ENCODE measurements at places on chromosomes 3 and 15.
A peak's percentile ranks its signal among the peaks of the same experiment; 100 is the strongest.

DNA sequence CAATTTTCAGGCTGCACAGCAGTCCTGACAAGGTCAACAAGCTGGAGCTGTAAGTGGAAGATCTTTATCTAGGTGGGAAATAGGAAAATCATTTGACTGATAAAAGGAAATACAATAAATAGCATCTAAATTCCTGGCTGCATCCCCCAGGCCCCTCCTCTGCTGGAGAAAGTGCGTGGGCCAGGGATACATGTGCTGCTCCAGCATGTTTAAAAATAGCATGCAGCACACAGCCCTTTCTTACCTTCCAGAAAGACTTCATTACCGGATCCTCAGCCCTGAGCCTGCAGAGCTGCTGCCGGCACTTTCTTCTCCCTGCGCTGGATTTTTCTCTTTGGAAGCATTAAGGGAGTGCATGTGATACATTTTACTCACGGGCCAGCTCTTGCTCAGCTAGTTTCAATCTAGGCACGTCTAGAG, 77.3 kb downstream of the HMG20A start:
- DNase-seq, result no peak

DNA sequence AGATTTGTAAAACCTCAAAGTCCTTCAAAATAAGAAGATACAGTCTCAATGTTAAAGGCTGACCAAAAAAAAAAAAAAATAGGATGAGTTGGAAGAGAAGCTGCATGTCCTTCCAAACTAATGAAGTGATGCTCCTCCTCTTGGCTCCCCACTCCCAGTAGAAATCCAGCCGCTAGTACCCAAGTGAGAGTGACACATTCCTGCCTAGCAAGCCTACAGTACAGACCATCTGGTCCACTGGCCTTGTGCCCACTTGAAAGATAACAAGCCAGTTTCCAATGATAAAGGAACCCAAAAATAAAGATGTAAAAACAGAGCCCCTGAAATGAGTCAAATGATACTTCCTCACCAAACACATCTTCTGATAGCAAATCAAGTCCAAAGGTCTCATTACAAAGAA, 258.7 kb upstream of the NSMCE3 start:
- DNase-seq, result no peak

GRCh38 chr3:73364517-73364916, 260.2 kb downstream of the PDZRN3 start:
- no peak for DNase-seq

DNA sequence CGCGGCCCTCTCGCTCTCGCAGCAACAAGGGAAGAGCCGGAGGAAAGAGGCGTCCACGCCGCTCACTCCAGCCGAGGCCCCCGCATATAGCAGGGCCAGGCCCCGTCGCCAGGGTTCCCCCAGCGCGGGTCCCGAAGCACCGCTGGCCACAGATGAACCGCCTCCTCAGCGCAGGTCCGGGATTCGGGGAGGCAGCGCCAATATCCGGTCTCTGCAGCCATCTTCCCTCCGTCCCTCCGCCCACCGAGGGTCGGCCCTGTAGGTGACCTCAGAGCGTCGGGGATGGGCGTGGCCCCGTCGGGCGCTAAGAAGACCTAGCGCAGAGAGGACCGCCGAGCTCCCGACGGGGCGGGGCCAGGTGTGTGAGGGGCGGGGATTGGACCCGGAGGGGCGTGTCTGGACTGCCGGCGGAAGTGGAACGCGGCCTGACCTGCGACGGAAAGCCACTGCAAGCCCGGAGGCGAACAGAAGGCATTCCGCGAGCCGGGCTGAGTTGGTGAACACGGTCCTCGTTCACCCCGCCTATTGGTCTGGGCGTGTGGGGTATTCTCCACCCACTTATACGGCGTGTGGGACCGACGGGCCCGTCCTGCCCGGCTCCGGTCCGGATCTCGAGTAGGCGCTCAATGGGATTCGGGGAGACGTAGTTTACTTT, 26.8 kb upstream of the MTHFS start:
- peak; percentile 98 for DNase-seq

- no peak for DNase-seq
Measured at GRCh38 chr15:27238209-27238608, 267.2 kb downstream of the GABRG3 start.

DNA sequence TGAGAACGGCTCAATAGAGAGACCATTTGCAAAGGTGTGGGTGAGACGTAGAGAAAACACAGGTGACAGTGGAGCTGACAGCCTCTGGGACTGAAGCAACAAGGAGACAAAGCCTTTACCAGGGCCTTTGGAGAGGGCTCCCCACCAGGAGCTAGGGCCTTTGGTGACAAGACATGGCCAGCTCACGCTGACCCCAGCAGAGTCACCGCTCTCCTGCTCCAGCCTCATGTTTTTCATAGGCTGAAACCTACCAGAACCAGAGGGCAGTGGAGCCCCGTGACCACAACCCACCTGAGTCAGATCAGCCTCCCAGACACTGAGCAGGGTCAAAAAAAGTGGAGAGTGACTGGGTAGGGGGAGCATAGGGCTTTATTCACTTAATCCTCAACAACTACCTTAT, 214.7 kb downstream of the SHQ1 start:
- no peak for DNase-seq

DNA sequence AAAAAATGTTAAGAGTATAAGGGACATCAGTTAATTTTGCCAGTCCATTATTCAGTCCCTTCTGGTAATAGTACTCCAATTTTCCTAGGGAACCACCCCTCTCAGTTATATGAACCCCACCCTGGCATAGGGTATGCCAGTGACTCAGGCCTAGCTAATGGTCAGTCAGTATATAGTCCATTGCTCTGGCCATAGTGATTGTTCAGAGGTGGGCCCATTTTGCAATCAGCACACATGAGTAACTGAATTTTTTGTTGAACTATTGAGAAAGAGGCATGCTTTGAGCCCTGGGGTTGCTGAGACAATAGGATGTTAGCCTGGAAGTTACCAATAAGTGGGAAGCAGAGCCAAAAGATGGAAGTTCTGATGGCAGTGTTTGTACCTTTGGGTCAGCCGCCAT, 4.1 kb downstream of the LRCH3 start:
- DNase-seq, result no peak

- DNase-seq, result no peak
Measured at GRCh38 chr3:9781551-9781950, 10.7 kb downstream of the TADA3 start.

DNA sequence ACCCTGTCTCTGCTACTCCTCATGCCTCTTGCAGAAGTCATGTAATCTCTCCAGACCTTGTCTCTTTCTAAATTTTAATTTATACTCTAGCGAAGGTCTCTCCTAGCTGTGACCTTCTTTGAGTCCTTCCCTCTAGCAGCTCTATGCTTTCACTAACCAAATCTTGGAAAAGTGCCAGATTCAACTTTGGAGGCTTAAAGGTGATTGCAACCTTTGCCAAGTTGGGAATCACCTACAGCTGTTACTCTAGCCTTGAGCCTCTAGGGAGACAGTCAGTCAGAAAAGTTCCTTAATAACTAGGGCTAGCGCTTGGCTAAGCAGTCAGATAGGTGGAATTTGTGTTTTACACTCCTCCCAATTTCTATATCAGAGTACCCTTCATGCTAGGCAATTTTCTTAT, 46.1 kb upstream of the ABI3BP start:
- DNase-seq, result no peak

DNA sequence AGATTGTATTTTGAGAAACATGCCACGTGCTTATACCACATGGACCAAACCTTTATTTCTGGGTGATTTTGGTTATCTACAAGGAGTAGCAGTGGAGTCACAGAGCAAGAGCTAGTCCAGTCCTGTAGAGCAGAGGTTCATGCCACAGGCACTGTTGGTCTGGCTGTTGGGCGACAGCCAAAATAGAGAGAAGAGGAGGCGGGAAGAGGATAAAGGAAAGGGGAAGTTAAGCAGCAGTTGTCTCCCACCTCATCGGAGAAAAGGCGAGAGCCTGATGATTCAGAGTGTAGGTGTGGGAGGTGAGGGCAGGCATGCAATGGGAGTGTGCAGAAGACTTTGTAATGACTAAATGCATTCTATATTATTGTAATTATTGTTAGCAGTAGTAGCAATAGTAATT, 237.5 kb upstream of the ROPN1 start:
- no peak for DNase-seq

DNA sequence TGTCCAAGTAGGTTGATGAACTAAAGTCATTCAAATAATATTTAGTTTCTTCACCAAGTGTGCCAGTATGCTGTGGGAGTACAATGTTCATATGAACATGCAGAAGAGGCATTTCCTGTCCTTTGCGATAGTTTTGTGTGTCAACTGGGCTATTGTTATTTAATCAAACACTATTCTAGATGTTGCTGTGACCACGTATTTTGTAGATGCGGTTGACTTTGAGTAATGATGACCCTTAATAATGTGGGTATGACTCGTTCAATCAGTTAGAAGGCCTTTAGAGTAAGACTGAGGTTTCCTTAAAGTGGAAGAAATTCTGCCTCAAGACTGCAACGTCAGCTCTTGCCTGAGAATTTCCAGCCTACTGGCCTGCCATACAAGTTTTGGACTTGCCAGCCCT, 470.7 kb upstream of the CBLB start:
- DNase-seq, result no peak

DNA sequence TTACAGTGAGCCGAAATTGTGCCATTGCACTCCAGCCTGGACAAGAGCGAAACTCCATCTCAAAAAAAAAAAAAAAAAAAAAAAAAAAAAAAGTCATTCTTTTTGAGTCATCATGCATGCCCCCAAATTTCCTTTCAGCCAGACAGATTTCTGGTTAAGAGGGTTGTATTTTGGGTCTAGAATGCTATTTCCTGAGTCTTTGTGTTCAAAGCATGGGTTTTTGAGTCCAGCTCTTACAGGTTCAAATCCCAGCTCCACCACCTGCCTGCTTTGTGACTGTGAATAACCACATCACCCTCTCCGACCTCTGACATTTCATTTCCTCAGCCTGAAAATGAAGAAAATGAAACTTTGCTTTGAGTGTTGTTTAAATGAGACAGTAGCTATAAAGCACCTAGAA, 9.3 kb upstream of the C15orf61 start:
- DNase-seq, result no peak

DNA sequence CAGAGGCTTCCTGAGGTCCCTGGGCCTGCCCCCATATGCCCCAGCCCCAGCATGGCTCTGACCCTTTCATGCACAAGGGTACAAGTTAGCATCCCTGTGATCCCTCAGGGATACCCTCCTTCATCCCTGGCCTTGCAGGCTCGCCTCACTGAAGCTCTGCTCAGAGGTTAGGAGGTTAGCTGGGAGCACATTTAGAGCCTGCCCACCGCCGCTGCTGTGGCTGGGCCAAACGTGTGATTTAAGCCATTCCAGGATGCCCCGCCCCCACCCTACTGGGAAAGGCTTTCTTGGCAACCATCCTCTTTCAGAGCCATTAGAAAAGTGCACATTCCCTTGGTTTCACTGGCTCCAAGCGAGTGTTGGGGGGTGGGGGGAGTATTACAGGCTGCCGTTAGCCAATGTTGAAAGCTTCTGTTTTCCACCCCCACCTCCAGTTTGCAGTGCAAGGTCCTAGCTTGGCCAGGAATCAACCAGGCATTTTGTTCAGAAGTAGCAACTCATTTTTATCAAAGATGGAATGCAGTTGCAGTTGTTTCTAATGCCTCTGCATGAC, 6.3 kb upstream of the HES1 start:
- no peak for DNase-seq

- DNase-seq, result no peak
Measured at GRCh38 chr15:39530480-39531342, 50.2 kb upstream of the THBS1 start.

DNA sequence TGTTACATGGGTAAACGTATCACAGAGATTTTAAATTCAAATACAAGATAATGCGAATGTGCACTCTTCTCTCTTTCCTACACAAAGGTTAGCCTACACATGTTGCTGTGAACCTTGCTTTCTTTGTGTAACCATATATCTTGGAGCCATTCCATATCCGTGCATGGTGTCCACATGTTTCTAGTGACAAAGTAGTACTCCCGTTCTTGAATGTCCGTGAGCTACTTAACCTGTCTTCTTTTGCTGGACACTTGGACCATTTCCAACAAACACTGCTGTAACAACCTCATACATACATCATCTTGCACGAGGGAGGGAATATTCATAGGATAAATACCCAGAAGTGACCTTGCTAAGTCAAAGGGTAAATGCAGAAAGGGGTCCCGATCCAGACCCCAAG, 75.0 kb downstream of the STRIT1 start:
- DNase-seq, result no peak

DNA sequence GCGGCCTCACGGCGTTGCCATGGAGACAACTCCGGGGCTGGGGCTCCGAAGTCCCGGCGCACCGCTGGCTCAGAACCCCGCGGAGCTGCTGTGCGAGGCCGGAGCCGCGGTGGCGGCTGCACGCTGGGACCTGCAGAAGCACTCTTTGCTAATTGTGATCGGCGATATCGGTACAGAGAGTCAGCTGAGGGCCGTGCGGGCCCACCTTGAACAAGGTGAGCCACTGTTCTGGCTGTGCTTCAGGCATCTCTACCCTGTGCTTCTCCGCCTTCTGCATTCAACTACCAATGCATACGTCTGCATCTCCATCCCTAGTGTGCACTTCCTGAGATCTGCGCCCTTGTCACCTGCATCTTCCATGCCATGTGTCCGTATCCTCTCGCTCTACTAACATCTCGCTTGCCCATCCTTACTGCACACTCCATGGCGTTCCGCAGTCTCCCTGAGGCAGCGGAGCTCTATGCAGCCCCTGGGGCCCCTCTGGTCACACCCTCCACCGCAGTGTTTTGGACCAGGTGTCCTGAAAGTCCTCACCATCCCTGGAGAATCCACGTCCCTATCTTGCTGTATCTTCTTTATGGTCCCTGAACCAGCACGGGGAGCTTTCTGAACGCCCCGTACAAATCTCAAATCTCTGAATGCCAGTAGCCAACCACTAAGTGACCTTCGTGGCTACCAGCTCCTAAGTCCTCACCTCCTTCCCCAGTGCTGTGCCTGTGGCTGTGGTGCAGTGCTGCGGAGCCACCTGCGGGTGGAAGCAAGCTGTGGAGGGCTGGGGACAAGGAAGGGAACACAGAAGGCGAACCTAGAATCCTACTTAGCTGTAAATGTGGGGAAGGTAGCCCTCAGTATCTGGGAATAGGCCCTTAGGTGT, 6.2 kb upstream of the MAP1A start:
- no peak for DNase-seq

DNA sequence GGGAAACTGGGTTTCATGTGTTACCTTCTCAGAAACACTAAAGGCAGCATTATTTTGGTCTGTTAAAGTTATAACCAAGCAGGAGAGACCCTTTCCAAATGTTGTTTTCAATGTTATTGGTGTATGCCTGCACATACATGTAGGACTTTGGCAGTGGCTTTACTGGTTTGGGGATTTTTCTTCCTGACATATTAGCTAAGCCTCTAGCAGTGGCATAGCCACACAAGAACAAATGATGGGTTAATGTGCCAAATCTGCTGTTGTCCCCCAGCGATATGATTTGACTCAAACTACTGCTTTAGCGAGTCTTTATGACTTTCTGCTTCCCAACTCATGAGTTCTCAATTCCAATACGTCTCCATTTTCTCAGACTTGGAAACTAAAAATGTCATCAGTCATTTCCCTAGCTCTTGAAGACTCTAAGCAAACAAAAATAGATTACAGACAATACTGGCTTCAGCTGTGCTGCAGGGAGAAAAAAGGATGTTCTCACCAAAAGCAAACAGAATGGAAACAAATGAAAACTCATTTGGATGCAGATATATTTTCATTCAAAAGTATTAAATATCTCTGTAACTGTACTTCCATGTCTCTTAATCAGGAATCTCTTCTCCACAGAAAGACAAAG, 29.6 kb downstream of the TPM1 start:
- DNase-seq, result no peak
